ENCODE measurements at places on chromosomes 6 and 20.

DNA sequence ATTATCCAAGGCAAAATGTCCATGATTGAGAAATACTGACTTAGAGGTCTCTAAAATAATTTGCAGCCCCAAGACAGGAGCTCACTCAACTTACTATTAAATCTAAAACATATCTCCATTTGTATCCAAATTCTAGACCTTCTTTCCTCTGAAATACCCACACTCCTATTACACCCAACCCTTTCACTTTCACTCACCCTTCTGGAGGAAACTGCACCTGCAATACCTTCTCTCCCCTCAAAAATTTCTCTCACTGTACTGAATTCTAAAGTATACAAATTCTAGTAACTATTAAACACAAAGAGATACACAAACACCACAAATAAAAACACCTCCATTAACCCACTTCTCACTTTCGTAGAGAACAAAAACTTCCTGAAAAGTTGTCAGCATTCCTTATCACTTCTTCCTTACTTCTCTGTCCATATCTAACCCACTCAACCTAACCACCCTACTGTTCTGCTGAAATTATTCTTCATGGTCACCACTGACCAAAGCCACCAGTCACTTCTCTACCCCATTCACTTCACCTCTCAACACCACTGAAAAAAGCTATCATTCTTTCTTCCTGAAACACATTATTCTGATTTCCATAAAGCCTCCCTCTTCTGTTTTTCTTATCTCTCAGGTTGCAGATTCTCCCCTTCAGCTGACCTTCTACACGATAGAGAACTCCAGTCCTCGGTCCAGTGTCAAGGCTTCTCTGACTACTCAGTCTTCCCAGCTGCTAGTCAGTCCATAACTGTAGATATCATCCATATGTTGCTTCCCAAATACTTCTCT lies 12.0 kb downstream of the LMBRD1 start:
- no peak for DNase-seq

- DNase-seq = no peak
Measured at GRCh38 chr6:43355862-43356590, 13.4 kb downstream of the ZNF318 start.

DNA sequence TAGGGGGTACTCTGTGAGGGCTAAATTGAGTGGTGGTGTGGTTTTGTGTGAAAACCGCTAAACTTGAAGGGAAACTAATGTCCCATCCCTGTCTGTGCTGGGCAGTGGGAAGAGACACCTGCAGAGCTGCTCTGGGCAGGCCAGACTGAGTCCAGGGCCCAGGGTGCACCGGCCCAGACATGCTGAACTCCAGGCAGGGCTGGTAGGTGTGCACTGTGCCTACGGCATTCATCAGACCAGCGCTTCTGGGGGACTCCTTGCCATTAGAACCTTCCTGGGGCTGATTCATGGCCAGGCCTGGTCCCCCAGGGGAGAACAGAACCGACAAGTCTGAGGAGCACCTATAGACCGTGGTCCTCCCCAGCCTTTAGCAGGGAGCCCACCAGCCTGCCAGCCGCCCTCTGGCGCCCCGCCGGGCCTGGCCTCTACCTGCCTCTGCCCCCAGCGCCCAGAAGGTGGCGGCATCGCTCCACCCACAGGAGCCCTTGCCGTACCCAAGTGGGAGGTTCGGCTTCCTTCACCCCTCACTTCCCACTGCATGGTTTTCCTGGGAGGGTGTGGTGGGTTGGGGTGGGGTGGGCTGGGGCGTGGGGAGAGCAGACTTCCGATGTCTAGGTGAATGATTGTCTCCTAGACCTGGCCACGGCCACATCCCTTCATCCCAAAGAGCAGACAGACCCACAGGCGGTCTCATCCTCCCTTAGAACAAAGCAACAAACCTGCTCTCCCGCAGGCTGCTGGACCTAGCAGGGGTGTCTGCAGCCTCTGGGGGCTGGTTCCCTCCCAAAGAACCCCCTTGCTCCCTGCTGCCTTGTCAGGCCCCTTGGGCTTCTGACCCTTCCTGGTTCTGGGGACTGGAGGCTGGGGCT lies 15.5 kb downstream of the CCDC167 start:
- no peak for DNase-seq

DNA sequence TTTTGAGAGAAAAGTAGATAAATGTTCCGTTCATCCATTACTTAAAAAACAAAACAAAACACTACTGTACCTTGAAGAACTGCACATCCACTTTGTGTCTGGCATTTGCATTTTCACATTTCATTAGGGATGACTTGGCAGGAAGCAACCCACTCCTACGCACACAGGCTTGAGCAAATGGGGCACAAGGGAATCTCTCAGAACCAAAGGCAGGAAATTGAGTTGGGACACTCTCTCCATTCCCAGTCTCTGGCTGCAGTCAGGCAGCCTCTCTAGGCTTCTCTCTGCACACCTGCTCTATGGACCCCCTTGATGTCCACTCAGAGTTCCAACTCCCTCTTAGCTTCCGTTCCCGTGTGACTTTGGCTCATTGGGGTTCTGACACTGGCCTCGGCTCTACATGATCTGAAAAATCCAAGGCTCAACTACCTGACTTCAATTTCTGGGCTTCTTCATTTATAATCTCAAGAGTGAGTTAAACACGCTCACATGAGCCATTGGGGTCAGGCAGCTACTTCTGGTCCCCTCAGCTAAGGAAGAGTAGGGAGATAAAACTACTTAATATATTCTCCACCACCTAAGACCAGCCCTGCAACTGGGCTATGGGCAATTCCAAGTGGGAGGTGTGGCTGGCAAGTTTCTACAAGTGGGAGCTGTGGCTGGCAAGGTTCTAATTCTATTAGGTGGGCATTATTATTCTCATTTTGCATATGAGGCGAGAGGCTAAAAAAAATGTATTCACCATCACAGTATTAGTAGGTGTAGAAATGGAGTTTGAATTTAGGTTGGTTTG lies 251.9 kb downstream of the SOD2 start:
- no peak for DNase-seq

GRCh38 chr6:76453270-76453669 lies 380.8 kb upstream of the IMPG1 start:
- DNase-seq = no peak

GRCh38 chr20:17418737-17419136 lies 112.4 kb downstream of the BFSP1 start:
- no peak for DNase-seq

- no peak for DNase-seq
Measured at GRCh38 chr20:51217347-51218045, 194.6 kb upstream of the KCNG1 start.

DNA sequence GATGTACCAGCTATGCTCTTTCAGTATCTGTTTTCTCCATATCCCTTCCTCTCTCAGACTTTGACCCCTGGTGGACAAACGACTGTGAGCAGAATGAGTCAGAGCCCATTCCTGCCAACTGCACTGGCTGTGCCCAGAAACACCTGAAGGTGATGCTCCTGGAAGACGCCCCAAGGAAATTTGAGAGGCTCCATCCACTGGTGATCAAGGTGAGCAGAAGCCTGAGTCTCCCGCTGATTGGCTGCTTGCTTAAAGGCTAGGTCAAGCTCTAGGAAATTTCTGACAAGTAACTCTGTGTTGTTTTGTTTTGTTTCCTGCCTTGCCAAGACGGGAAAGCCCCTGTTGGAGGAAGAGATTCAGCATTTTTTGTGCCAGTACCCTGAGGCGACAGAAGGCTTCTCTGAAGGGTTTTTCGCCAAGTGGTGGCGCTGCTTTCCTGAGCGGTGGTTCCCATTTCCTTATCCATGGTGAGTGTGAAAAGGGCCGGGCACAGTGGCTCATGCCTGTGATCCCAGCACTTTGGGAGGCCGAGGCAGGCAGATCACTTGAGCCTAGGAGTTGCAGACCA lies 28.6 kb downstream of the C6orf89 start:
- DNase-seq = no peak

- no peak for DNase-seq
Measured at GRCh38 chr6:85678026-85678601, 35.4 kb upstream of the SYNCRIP start.

DNA sequence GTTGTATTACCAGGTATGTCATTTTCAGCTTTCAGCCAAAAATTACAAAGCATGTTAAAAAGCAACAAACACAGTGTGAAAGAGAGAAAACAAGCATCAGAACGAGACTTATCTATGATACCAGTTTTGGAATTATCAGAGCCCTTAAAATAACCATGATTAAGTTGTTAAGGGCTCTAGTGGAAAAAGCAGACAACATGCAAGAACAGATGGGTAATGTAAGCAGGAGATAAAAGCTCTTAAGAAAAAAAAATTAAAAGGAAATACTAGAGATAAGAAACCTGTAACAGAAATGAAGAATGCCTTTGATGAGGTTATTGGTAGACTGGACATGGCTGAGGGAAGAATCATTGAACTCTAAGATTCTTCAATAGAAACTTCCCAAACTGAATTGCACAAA lies 127.5 kb upstream of the SCGN start:
- no peak for DNase-seq

DNA sequence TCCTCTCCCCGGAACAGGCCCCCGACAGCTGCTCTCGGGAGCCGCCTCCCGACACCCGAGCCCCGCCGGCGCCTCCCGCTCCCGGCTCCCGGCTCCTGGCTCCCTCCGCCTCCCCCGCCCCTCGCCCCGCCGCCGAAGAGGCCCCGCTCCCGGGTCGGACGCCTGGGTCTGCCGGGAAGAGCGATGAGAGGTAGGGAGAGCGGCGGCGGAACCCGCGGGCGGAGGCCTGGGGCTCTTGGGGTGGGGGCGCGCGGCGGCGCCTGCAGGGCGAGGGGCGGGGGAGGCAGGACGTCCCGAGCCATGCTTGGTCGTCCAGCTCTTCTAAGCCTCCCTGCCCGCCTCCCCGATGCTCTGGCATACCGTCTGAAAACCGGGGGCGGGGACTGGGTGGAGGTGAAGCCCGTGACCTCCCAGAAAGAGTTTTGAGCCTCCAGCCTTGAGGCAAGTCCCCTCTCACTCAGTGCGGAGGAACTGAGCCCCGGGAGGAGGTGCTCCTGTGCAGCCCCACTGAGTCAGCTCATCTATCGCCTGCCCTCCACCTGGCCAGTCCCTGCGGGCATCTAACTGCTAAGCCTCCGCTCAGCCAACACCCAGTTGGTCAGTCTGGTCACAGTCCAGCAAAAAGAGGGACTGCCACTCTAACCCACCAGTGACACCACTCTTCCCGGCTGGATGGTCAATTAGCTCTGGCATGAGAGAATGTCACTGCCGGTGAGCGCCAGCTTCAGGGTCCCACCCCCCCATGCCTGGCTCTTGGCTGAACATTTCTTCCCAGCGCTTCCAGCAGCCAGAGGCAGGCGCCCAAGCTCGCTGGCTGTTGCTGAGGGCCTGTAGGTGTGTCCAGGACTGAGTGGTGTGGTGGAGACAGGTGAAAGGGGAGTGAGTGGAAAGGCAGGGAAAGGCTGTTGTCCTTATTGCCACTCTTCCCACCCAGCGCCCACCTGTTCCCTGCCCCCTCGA lies 482 bp downstream of the DDR1 start:
- no peak for DNase-seq

- DNase-seq = no peak
Measured at GRCh38 chr6:33050014-33050810, 23.2 kb downstream of the HLA-DPA1 start.

- no peak for DNase-seq
Measured at GRCh38 chr6:157699777-157700636, 123.0 kb upstream of the SNX9 start.

- DNase-seq = no peak
Measured at GRCh38 chr20:14446446-14446845, 109.0 kb upstream of the FLRT3 start.

DNA sequence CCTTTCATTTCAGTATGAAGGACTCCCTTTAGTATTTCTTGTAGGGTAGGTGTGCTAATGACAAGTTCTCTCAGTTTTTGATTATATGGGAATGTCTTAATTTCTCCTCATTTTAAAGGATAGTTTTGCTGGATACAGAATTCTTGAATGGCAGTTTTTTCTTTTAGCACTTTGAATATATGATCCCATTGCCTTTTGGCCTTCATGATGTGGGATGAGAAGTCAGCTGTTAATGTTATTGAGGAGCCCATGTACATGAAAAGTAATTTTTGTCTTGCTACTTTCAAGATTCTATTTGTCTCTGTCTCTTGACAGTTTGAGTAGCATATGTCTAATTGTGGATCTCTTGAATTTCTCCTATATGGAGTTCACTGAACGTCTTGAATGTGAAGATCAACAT lies 30.9 kb downstream of the RSPH3 start:
- no peak for DNase-seq

DNA sequence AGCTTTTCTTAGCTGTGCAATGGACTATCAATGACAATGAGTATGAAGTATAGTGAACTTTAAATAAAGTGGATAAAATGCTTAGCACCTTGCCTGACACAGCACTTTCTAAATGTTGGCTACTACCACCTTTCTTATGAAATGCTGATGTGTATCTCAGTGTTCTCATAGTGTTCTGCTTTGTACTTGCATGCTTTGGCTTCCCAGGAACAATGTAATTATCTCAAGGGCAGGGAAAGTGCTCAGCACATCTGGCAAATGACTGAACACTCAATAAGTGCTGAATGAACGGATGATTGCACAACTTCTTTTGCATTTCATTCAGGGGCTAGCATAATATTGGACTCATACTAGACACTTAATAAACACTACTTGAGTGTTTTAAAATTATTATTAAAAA lies 28.2 kb upstream of the NOX3 start:
- no peak for DNase-seq

- no peak for DNase-seq
Measured at GRCh38 chr6:1603708-1604107, 6.0 kb upstream of the FOXC1 start.

DNA sequence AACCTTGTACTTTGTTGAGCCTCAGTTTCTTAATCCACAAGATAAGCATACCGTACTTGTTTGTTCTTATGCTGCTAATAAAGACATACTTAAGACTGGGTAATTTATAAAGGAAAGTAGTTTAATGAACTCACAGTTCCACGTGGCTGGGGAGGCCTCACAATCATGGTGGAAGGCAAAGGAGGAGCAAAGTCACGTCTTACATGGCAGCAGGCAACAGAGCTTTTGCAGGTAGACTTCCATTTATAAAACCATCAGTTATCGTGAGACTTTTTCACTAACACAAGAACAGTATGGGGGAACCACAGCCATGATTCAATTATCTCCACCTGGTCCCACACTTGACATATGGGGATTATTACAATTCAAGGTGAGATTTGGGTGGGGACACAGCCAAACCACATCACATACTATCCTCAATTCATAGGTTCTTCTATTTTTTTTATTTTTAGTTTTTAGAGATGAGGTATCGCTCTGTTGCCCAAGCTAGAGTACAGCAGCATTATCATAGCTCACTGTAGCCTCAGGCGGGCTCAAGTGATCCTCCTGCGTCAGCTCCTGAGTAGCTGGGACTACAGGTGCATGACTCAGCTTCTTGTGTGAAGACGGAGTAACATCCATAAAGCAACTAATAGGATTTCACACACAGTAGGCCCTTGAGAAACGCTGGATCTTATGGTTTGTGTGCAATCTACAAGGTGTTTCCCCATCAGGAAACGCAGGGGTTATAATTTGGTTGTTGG lies 76.7 kb upstream of the IYD start:
- DNase-seq = no peak

DNA sequence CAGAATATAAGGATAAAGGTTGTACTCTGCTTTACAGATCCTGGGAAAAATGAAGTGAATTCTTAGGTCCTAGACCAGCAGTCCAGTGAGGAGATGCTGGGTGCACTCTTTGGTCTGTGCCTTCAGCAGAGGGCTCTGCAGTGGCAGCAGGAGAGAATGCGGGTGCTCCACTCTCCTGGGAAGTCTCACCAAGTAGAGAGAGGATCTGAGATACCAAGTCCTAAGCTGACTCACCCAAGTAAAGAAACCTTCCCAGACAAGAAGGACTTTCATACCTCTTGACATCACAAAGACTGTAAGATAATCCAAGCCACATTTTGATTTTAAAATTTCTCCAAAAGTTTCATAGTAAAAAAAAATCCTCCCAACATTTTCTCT lies 116.9 kb upstream of the EMILIN3 start:
- no peak for DNase-seq

- DNase-seq = no peak
Measured at GRCh38 chr6:29005183-29005885, at the start of gene ZNF311. Gene ZNF311 (minus strand): TSS chr6:29005315. CDS start chr6:29003954, 1,361 bp downstream.
